ENCODE measurements at places on chromosomes 6 and 20.

DNA sequence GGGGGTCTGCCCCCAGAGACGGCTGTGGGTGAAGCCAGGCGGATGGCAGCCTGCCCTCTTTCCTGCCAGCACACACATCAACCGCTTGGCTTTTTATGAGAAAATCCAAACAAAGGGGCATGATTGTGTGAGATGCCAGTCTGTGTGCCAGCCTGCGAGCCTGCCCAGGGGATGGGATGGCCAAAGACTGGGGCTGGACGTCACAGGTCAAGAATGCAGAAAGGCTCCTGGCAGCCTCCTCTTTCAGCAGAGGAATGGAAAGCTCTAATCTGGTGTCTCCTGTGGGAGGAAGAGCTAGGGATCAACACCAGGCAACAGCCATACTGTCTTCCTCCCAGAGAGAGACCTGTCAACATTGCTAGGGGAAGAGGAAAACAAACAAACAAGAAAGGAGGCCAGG lies 15.8 kb downstream of the TUBB2B start:
- DNase-seq = no peak

DNA sequence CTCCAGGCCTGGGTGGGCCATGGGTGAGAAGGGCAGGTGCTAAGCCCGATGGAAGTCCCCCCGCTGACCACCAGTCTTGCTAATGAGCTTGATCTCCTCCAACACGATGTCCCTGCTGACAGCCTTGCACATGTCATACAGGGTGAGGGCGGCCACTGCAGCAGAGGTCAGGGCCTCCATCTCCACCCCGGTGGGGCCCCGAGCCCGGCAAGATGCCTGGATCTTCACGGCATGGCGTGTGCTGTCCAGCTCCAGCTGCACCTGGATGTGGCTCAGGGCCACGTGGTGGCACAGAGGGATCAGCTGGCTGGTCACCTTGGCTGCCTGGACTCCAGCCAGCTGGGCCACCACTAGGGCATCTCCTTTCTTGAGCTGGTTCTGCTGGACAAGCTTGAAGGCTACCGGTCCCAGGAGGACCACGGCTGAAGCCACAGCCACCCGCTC lies 27.9 kb downstream of the MOCS1 start:
- no peak for DNase-seq

DNA sequence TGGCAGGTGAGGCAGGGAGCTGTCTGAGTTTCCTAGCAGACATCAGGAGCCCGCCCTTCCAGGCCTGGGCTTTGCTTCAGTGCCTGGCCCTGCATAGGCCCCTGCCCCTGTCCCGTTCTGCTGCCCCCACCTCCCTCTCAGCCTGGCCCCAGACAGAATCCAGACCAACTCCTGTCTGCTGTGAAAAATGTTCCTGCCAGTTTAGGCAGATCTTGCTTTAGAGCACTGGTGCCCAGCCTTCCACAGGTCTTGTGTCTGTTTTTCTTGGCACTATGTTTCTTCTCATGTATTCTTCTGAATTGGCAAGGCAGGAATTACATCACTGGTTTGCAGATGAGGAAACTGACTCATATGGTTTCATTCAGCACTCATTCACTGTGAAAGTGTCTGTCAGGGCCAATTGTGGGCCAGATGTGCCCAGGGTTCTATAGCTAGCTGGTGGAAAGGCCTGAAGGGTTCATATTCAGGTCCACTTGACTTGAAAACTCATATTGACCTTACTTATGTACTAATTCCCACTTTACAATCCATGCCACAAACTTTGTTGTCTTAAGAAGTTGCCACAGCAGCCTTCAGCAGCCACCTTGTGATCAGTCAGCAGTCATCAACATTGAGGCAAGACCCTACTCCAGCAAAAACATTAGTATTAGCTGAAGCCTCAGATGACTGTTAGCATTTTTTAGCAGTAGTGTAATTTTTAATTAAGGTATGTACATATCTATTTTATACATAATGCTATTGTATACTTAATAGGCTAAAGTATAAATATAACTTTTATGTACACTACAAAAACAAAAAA lies 40.5 kb downstream of the HLA-F start:
- DNase-seq = no peak

DNA sequence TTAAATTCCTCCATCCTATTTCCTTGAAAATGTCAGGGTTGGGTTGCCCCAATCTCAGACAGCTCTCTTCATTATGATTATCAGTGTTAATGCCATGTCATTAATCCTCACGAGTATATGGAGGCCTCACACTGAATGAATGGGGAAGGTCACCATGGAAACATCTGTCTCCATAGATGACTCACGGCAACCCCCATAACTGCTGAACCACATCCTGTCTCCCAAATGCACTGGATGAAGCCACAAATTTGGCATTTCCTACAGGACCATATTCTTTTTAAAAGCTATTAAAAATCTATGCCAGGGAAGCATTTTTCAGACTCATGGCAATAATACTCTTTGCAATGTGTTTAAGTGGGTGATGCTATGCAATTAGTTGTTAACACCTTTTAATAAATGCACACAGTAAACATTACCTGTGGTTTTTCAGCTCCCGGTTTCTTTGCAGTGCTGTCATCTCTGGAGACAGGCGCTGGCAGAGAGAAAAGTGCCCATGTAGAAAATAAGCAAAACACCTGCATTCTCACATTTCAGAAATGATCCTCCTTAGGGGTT lies 80.1 kb upstream of the PTPRK start:
- DNase-seq = no peak

DNA sequence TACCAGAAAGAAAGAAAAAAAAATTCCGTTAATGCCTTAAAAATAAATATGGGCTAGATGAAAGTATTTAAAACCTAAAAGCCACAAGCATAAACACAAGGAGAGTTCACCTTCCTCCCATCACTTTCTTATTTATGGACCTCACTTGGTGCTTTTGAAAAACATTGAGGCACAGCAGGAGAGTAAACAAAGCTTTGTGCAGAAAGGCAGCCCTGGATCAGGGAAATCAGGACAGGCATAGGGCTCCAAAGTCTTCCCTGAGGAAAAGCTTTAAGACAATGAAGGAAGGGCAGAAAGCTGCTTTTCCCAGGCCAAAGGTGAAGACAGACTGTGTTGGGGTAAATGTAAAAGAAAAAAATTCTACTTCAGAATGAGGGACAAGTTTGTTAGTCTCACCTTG lies 207.9 kb downstream of the CLVS2 start:
- DNase-seq = no peak

GRCh38 chr6:53731866-53732636 lies 62.8 kb upstream of the LRRC1 start:
- no peak for DNase-seq

DNA sequence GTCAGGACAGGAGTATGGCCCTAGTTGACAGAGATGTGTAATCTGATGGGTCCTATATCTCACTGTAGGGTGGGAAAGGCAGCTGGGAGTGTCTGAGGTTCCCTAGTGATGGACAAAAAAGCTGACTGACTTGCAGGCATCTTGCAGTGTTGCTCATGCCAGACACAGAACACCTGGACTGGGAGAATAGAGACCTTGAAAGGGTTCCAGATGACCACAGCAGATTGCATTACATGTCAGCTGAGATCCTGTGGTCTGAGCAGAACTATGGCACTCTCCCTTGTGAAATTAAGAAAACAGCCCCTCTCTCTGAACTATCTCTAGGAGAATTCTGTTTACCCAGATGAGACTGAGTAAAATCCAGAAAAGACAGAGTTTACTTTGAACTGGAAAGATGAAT lies 212.6 kb upstream of the MAN1A1 start:
- DNase-seq = no peak

GRCh38 chr6:45757443-45758130 lies 258.1 kb downstream of the CLIC5 start:
- no peak for DNase-seq

DNA sequence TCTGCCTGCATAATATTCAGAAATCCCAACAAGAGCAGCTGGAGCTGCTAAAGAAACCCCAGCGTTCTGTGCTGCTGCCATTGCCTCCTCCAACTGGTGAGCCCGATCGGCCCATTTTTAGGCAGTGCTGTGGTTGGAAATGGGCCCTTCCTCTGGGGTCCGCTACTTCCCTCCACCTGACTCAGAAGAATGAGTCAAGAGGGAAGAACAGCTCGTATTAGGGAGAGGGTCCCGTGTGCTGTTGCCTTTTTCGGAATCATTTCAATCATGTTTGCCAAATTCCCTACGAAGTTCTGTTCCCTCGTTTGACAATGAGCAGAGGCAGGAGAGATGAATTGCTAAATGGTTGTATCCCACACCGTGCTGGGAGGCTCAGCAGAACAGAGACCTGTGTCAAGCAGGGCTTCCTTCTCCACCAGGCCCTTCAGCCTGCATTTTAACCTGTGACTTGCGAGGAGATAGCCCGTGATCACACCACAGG lies 38.4 kb downstream of the THBS2 start:
- no peak for DNase-seq

DNA sequence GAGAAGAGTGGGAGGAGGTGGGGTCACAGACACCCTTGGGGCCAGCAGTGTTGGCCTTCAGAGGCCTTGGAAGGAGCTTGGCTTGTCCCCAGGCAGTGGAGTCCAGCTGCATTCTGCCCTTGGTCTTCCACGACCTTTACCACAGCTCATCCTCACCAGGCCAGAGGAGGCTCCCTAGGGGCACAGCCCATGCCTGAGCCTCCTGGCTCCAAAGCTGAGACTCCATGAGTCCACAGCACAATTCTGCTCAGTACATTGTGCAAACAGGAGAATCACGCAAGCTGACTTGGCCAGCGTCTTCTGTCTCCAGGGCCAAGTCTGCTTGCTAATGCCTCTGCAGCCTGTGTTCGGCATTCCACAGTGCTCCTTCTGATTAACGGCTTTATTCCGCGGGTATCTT lies 337.2 kb downstream of the SMOC2 start:
- DNase-seq = no peak

GRCh38 chr20:39213476-39214145 lies 251.5 kb downstream of the DHX35 start:
- DNase-seq = no peak

GRCh38 chr6:1584996-1585668 lies 24.6 kb upstream of the FOXC1 start:
- DNase-seq = no peak

GRCh38 chr6:154792761-154793160 lies 59.5 kb downstream of the SCAF8 start:
- DNase-seq = no peak

- no peak for DNase-seq
Measured at GRCh38 chr6:157079771-157080170, 243.5 kb downstream of the TMEM242 start.

GRCh38 chr20:22829356-22829755 lies 205.8 kb upstream of the SSTR4 start:
- no peak for DNase-seq

- DNase-seq = no peak
Measured at GRCh38 chr20:38184101-38184500, 19.0 kb upstream of the TGM2 start.

DNA sequence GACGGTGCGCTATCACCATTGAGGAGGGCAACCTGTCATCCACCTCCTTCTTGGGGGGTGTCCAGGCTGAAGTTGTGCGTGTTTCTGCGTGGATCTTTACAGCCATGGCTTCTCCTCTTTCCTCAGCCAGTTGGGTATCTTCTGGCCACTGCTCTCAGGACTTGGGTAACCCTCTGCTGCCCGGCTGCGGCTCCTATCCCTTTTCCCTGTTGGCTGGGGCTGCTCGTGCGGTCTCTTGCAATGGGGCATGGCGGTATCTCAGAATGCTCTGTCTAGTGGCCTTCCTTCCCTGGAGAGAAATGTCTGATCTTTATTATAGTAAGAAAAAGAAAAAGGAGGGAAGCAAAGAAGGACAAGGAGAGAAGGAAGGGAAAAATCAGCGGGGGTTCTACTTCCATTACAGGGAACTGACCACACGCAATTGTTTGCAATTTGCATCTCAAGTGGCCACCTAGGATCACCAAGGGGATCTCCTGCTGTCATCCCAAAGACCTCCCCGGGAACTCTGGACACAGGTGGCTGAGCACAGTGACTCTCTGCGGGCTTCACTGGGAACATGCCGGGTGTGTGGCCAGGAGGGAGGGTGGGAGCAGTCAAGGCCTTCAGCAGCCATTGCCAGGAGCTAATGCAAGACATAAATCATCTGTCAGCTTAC lies 60.8 kb downstream of the NPEPL1 start:
- no peak for DNase-seq

- DNase-seq = peak; percentile 48
Measured at GRCh38 chr20:51700809-51701285, 67.3 kb downstream of the ATP9A start.

DNA sequence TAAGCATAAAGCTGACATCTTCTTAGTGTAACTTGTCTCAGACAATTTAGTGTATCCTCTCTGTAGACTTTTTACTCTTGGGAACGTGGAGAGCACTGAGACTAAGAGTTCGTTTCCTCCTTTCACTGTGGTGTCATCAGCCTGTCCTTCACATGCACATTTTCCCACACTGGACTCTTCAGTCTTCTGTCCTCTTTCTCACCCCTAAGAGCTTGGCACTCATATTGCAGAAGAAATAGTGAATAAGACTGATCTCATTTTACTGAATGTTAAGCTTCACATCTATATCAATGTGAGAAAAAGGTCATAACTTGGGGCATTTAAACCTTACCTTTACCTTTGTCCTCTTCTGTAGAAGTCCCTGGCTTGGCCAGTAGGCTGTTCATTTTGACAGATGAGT lies 25.6 kb downstream of the FUCA2 start:
- no peak for DNase-seq

- DNase-seq = no peak
Measured at GRCh38 chr6:43078691-43079090, 2.6 kb downstream of the PTK7 start.

DNA sequence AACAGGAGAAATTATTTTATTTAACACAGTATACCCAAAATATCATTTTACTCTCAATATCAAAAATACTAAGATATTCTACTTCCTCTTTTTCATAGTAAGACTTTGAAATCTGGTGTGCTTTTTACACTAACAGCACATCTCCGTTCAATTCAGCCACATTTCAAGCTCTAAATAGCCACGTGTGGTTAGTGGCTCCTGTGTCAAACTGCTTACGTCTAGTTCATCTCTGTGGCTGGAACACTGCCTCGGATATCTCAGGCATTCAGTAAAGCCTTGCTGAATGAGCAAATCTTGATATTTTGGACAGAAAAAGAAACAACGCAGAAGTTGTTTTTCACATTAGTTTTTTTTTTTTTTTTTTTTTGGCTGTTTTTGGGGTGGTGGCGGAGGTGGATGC lies 136.1 kb downstream of the EYA4 start:
- no peak for DNase-seq

DNA sequence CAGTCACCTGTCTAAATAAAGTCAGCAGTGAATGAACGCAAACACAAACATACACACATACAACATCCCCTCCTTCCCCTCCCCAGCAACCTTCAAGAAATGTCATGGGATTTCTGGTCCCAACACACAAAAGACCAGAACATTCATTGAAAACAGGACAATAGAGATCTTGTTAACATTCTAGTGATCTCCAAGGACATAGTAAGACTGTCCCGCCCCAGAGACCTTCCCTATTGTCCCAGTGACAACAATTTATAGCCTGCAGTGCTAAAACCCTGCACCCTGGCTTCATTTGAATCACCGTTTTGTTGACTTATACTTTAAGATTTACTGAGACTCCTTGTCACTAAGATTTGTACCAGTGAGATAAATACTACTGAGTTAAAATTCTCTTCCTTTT lies 143.9 kb upstream of the NOX3 start:
- DNase-seq = no peak

- no peak for DNase-seq
Measured at GRCh38 chr20:5767493-5768098, 17.4 kb downstream of the SHLD1 start.

GRCh38 chr20:31475472-31476293 lies 595 bp downstream of the REM1 start:
- DNase-seq = no peak

- DNase-seq = no peak
Measured at GRCh38 chr20:58012731-58013510, 215.5 kb downstream of the ANKRD60 start.

All from GM20000 (cell line).